ENCODE measurements at places on chromosomes 16 and 17.

- DNase-seq: no peak
These were observed 30.4 kb downstream of the CACNG1 start for GRCh38 chr17:67074781-67075180.

- no peak for DNase-seq
These were observed 11.3 kb upstream of the RASD1 start for GRCh38 chr17:17507465-17508011.

DNA sequence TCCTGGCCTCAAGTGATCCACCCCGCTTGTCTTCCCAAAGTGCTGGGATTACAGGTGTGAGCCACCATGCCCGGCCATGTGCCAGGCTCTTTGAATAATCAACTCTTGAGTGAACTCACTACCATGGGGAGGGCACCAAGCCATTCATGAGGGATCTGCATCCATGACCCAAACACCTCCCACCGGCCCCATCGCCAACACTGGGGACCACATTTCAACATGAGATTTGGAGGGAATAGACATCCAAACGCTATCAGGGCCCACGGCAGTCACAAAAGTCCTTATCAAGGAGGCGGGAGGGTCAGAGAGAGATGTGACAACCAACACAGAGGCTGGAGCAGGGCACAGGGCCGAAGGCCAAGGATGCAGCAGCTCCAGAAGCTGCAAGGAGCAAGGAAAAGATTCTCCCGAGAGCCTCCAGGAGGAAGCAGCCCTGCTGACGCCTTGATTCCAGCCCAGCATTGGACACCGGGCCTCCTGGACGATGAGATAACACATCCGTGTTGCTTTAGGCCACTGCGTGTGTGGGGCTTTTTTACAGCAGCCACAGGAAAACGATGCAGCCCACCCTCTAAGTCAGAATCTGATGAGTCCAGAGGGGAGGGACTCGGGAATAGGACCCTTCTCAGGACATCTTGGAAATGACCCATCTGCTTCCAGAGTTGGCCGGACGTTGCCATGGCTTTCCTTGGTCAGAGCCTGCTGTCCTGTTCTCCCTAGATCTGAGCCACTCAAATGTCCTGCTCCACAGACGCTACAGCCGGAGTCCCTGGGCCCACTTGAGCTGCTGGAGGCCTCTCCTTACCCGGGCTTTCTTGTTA lies 47.3 kb upstream of the CMIP start:
- DNase-seq: no peak

GRCh38 chr16:23615805-23616204 lies 19.7 kb upstream of the NDUFAB1 start:
- DNase-seq: no peak

DNA sequence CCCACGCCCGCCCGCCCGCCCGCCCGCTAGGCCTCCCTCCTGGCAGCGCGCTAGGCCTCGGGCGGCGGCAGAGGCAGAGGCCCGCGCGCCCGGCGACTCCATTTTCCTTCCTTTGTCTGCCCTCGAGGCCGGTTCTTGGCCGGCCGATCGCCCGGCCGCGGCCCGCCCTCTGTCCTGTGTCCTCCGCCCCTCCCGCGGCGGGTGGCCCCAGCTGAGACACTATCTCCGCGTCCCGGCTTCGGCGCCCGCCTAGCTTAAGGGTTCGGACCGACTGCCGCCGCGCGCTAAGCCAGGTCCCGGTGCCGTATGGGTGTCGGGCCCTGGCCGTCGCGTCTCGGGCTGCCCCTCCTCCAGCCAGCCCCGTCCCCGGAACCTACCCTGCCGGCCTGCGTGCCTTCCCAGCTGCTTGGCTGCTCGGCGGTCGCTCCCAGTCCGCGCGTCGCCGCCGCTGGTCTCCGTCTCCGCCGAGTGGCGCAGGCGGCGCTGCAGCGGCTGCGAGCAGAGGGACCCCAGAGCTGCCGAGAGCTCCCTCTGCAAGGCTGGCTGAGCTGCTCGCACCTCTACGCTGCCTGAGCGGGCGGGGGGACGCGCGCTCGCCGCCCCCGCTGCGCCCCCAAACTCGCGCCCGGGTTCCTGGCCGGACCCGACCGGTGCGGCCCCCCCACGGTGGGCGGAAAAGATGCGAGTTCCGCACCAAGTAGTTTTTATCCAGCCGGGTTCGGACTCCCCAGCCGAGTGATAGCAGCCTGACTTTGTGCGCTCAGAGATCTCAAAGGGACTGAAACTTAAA lies 787 bp downstream of the CTCF start:
- peak; percentile 79 for DNase-seq

DNA sequence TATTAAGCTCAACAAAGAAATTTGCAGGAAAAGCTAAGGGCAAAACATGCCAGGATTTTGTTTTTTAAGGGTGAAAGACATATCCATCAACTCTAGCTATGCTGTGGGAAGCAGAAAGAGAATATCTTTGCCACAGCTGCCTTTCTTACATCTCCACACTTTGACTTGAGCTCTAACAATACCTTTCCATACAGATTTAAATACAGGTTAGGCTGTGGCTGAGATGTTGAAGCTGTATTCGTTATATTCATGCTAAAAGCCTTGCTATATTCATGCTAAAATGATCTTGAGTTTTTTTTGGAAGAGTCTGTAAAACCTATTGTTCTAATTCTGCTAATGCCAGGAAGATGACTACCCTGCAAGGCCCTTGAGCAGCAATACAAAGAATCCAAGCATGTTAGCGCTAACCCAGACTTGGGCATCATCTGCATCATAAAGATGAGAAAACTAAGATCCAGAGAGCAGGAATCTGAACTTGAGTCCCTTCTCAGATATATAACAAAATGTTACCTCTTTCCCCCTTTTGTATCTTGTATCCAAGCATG lies 204.8 kb upstream of the C17orf78 start:
- no peak for DNase-seq

DNA sequence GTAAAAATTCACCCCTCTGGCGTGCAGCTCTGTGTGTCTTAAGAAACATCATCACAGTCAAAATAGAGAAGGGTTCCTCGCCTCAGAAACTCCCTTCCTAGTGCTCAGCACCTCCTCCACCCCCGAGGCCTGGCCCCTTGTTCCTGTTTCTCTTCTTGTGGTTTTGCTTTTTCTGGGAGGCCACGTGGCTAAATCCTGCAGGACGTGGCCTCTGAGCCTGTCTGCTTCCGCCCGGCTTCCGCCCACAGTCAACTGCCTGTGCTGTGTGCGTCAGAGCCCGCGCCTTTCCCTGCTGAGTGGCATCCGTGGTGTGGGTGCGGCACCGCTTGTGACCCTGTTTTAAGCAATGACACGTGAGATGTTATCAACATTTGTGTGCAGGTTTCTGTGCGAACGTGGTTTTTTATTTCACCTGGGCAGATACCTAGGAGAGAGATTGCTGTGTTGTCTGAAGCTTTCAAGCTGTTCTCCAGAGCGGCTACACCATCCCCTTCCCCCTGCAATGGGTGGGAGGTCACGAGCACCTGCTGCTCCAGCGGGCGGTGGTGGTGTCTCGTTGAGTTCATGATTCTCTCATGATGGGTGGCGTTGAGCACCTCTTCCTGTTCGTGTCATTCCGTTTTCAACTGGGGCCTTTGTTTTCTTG lies 21.7 kb downstream of the ACSF3 start:
- peak; percentile 93 for DNase-seq

- no peak for DNase-seq
These were observed 221.2 kb downstream of the PRKCA start for GRCh38 chr17:66523378-66524200.

DNA sequence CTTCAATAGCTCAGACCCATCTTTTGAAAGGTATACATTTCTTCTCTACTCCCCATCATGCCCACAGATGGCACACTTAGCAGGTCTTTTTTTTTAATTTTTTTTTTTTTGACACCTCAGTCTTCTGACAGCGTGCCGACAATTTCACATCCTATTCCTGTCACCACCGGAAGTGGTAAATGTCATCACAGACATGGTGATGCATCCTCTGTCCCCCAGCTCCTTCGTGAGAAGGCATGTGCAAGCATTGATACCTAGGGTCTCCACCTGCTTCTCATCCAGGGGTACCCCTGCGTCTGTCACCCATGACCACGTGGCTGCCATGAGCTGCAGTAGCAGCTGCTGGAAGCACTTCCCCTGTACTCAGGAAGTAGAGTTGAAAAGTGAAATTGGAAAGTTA lies 35.6 kb downstream of the ELAC2 start:
- DNase-seq: no peak

- DNase-seq: no peak
These were observed 10.3 kb upstream of the TVP23A start for GRCh38 chr16:10828851-10829366.

DNA sequence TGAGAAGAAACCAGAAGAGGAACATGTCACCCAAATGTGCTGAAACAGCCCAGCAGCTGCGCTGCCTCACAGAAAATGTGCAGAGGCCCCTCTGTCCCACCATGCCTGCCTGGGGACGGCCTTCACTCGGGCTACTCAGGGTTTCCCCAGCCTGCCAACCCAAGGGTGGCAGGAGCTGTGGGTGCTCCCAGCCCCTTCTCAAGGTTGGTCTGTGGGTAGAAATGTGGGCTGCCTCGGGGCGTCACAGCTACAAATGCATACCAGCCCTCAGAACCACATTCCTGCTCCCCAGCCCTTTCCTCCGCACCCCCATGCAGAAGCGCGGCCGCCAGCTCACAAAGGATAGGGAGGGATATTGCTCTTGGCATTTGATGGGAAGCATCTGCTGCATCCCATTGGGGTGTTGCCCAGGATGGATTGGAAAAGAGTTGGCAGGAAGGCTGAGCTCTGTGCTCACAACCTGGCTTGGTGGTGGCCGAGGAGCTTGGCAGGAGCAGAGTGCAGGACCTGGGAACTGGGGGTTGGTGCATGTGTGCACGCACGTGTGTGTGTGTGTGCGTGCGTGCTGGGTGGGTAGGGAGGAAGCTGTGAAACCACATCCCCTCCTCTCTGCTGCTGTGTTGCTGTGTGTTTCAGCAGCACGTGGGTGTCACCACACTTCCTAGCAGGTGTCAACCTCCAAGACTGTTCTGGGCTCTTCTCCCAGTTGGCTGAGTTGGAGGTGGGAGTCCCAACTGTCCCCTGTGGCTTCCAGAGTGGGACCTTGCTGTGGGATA lies 304.4 kb downstream of the SEC14L1 start:
- DNase-seq: no peak

GRCh38 chr17:7654832-7655540 lies 4.3 kb downstream of the ATP1B2 start:
- no peak for DNase-seq

- DNase-seq: peak; percentile 53
These were observed at the start of gene CNTNAP1 for GRCh38 chr17:42681976-42682721. Gene CNTNAP1 (plus strand): TSS chr17:42682531. CDS start chr17:42682830, 299 bp downstream.

DNA sequence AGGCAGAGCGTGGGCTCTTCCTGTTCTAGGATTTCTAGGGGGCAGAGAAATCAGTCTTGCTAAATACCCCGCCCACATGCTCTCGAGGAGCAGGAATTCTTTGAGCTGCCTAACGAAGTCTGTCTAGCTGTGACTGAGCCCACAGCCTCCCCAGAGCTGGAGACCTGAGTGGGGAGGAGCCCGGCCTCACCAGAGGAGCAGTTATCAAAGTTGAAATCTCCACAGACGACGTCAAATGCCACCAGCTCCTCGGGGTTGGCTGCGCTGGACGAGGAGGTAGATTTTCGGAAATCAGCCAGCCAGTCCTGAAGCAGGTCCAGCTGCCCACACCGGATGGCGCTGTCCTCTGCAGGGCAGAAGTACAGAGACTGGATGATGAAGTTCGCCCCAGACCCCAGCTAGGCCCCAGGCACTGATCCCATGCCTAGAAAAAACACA lies 53.8 kb downstream of the PRMT7 start:
- peak; percentile 22 for DNase-seq

GRCh38 chr16:87098361-87098760 lies 218.8 kb downstream of the C16orf95 start:
- no peak for DNase-seq

GRCh38 chr16:724188-725040 lies 1.8 kb downstream of the CCDC78 start:
- no peak for DNase-seq
